Neural crest cell (in vitro differentiated cells): ENCODE measurements at places on chromosomes 2 and 18.

GRCh38 chr2:240509667-240510512 lies 47.9 kb downstream of the ANKMY1 start:
- DNase-seq: no peak

GRCh38 chr18:36128530-36128870 lies 640 bp downstream of the SLC39A6 start:
- peak; percentile 9 for DNase-seq

- DNase-seq: no peak
Measured at GRCh38 chr18:64090876-64091275, 58.0 kb downstream of the LINC00305 start.

- DNase-seq: no peak
Measured at GRCh38 chr2:113113807-113114206, 13.6 kb upstream of the IL1RN start.

DNA sequence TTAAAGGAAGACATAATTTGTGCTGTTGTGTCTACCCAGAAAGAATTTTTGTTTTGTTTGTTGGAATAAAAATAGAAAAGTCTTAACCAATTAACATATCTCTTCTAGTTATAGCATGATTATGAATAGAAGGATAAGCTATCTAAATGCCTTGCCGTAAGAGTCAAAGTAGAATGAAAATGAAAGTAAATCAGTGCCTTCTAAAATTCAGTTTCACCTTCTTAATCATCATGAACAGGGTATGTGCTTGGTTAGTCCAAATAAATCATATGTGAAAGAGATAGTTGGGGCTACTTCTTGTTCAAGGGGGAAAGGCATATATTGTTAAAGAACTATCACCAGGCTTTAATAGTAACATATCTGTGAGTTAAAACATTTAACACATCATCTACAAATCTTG lies 91.5 kb downstream of the GULP1 start:
- no peak for DNase-seq

DNA sequence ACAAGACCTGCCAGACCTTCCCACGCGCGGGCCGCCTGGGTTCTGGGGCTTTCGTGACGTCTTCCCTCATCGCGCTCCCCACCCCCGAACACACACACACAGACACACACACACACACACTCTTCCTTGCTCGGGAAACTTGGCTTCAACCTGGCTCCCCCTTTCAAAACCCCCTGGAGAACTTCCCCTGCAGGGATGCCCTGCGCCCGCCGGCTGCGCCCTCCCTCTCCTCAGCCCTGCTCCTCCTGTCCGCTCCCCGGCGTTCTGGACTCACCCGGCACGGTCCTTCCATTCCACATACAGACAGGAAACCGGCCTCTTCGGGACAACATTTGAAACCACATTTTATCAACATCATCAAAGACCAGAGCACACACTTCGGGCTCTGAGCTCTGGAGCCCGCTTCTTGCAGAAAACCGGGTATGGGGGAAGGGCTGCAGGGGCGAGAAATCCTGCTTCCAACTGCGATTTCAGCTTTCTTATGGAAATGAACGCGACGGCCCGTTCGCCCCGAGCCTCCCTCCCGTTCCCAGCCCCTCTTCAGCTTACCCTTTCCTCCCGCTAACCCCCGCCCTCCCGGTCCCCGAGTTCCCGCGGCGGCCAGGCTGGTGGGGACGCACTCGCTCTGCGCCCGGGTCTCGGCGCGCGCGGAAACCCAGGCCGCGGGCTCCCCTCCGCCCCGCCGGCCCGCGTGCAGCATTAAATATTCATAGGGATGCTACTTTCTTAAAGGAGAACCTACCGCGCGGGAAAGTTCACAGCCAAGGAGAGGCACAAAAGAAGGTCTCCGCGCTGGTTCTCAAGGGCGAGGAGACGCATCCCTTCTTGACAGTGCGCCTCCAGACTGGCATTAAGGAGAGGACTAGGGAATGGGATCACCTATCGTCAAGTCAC lies 18.3 kb downstream of the POU3F3 start:
- DNase-seq: peak; percentile 34

DNA sequence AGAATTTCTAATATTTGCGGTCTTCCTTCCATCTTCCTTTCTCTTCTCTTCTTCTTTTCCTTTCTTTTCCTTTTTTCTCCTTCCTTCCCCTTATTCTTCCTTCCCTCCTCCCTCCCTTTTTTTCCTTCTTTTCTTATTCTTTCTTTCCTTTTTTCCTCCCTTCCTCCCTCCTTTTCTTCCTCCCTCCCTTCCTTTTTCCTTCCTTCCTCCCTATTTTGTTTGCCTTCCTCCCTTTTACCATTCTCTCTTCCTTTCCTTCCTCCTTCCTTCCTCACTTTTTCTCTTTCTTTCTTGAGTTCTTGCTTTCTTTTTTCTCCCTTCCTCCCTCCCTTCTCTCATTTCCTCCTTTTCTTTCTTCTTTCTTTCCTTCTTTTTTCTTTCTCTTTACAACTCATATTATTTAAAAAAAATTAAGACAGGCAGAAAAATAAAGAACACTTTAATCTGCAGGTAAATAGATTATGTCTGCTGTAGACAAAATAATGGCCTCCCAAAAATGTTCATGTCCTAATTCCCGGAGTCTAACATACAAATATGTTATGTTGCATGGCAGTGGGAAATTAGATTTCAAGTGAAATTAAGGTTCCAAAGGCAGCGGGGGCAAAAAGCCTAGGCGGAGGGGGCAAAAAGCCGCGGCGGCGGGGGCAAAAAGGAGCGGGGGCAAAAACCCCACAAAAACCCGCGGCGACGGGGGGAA lies 152.4 kb downstream of the ANKRD30BL start:
- DNase-seq: no peak

DNA sequence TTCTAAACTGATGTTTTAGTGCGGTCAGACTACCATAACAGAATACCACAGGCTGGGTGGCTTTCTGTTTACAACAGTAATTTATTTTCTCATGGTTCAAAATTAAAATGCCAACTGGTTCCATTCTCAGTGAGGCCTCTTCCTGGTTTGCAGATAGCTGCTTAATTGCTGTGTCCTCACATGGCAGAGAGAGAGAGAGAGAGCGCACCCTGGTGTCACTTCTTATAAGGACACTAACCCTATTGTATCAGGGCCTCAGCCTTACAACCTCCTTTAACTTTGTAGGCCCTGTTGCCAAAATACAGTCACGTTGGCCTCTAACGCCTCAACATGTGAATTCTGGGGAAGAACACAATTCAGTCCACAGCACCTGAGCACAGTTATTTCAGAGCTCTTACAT lies 37.5 kb upstream of the ZNF385B start:
- DNase-seq: peak; percentile 30

DNA sequence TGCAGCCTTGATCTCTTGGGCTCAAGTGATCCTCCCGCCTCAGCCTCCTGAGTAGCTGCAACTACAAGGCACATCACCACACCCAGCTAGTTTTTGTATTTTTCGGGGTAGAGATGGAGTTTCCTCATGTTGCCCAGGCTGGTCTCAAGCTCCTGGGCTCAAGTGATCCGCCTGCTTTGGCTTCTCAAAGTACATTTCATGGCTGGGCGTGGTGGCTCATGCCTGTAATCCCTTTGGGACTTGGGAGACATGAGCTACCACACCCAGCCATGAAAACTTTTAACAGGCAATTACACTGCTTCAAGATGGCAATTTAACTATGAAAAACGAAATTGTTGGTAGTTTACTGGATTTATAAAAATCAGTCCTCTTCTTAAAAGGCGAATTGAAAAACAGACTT lies 69.7 kb downstream of the MEP1B start:
- DNase-seq: no peak
